ENCODE measurements at places on chromosomes 12 and 14.

GRCh38 chr12:52171950-52172512 is 19.8 kb downstream of the KRT80 start:
- DNase-seq, result no peak

GRCh38 chr12:125689576-125690410 is 624.6 kb downstream of the AACS start:
- no peak for DNase-seq

- no peak for DNase-seq
Observed at GRCh38 chr12:98260276-98260675, 255.1 kb upstream of the TMPO start.

GRCh38 chr12:116744766-116745165 is 6.7 kb downstream of the RNFT2 start:
- no peak for DNase-seq

- DNase-seq, result no peak
Observed at GRCh38 chr12:128797119-128798118, 26.3 kb downstream of the SLC15A4 start.

DNA sequence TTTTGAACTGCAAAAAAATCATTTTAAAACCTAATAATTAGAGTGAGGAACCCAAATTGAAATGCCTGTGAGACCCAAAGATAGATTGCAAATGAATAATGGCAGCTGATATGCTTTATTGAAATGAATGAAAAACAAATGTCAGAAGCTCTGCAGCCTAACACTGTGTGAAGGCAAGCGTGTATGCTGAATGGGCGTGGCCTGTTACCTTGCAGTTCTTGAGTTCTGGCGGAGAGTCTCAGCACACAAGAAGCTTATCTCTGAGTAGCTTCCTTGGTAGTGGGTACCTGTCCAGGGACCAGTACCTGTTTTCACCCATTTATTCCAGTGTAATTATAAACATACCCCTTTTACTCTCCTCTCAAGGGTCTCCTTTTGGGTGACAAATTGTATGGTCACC is 341.2 kb downstream of the NPAS3 start:
- no peak for DNase-seq

DNA sequence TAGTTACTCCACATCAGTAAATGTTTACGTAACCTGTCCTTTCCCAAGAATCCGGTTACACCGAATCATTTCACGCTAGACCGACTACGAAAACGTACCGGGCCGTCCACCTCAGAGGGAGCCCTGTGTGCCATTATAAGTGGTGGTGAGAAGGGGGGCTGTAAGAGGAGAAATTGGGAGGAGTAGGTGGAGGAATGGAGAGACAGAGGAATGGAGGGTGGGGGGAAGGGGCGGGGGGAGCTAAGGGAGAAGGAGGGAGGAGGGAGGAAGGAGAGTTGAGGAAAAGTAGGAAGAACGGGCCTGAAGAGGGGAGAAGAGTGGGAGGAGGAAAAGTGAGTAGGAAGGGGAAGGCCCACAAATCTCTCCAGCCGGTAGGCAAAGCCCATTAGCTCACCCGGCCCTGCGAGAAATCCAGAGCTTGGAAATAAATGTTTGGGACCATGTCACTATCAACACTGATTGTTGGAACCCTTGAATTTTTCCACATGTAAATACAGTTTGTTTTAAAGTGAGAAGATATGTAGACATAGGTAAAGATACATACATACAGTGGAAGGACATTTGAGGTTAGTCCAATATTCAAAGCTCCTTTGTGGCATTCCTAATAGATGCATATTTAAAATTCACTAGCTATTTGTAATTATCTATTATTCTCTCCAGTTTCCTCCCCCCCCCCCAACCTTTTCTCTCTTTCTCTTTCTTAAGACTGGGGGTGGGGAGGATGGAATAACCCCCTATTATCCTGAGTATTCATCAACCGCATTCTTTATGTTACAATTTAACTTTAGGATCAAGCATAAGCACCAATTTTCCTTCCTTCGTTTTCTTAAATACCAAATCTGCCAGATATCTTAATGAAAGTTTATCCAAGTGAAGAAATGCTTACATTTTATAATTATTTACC is 2.1 kb upstream of the FOXG1 start:
- DNase-seq, result no peak

GRCh38 chr12:44976246-44976645 is 74.7 kb downstream of the DBX2 start:
- no peak for DNase-seq

DNA sequence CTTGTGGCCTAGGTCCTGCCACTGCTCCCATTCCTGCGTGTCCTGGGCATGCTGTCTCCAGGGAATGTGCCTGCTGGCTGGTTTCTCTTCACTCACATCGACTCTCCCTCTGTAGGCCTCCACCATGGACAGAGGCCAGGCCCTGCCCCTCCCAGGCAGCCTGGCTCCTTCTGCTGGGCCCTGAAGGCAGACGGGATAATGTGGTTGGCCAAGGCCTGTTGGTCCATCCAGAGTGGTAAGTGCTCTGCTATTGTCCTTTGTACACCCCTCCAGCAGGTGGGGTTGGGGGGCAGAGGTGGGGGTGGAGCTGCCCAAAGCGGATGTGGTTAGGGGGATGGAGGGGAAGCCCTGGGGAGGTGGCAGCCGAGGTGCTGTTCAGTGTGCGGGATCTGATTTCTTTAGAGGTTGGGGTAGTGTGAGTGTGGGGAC is 9.5 kb upstream of the NR4A1 start:
- peak; percentile 27 for DNase-seq

- DNase-seq, result peak; percentile 78
Observed at GRCh38 chr12:104750061-104750460, 208.0 kb downstream of the SLC41A2 start.

- peak; percentile 29 for DNase-seq
Observed at GRCh38 chr12:25054783-25055144, 105.9 kb upstream of the BCAT1 start.

GRCh38 chr12:7951671-7952070 is 15.7 kb upstream of the SLC2A3 start:
- DNase-seq, result peak; percentile 33

DNA sequence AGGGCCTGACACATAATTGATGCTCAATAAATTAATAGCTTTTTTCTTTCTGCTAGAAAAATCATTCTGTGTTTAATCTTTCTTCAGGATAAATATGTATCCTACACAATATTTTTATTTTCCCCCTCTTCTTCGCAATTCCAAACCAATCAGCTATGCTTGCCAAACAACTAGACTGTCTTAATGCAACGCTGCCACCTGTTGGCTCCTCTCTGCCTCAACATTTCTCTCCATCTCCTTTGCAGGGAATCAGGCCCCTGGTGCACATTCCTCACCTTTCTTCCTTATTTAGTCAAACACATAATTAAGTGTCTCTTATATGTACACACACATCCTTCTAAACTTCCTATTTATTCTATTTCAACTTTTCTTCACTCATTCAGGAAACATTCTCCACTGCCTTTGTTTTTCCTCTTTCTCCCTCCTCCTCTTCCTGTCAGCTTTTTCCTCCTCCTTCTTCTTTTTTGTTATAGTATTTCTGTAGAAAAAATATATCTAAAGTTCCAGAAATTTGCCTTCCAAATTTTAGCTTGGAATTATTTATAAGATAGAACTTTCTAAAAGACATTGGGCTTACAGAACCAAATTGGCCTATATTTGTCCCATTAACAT is 406.0 kb downstream of the PRKD1 start:
- DNase-seq, result no peak
